Effector memory CD8-positive, alpha-beta T cell (primary cell): ENCODE measurements at places on chromosomes 4 and X.

DNA sequence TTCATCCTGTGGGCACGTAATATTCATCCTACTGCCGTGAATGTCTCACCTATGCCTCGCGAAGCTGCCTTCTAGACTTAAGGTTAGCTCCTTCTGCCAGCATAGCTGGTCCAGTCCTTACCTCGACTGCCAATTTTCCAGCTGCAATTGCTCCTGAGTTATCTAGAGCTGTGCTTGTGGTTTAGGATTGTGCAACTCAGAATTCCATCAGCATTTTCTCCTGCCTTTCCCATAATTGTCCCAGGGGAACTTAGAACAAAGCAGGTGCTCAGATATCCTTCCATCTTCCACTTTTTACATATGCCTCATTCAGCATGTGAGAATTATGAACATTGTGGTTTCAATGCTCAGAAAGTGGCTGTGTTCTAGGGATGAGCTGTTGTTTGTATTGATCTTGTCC, 131.4 kb upstream of the ADGRL3 start:
- no peak for DNase-seq

GRCh38 chr4:188130355-188130754, 8.9 kb upstream of the TRIML1 start:
- DNase-seq = no peak

DNA sequence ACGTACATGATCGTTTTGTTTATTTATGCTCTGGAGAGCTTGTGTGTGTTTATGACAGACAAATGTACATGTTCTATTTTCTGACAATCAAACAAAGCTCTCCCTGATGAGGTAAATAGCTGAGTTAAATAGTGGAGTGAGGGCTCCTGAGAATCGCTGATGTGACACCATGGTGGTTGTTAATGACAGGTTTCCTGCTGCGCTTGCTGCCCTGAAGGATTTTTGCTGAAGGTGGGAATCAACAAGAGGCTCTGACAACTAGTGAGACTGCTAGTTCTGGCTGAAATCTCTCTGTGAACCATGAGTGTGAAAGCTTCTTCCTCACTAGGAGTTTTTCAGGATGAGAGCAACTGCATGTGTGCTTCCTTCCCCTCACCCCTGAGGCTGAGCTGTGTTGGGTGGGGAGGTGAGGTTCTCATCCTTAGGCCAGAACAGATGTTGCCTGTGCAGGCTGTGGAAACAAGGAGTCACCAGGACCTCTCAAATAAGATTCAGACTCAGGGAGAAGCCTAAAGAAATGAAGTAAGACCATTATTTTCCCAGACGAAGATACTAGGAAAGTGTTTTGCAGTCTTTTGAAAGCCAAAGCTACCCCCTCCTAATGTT, 173.4 kb upstream of the JADE1 start:
- no peak for DNase-seq

- DNase-seq = no peak
These were observed 42.2 kb downstream of the ACOX3 start for GRCh38 chr4:8398347-8398746.
